ENCODE measurements at places on chromosomes 5 and 9.
A peak's percentile ranks its signal among the peaks of the same experiment; 100 is the strongest.

- no peak for DNase-seq
Measured at GRCh38 chr5:149871471-149871870, 73.1 kb downstream of the PDE6A start.

DNA sequence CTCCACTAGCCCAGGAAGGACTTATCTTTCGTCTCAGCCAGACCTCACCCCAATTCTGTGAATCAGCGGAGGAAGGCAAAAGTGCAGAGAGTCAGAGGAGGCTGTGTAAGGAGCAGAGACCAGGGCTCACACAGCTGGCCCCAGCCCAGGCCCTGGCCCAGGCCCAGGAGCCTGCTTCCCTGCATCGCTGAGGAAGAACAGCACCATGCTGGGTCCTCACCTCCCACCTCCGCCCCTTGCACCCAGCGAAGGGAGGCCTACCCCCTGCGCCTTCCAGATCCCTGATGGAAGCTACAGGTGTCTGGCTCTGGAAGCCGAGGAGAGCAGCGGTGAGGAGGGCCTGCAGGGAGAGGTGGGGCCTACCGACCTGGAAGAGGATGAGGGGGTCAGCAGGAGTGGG, 22.3 kb upstream of the SYNPO start:
- no peak for DNase-seq

GRCh38 chr5:35470866-35471265, 146.8 kb upstream of the SPEF2 start:
- DNase-seq, result no peak

- DNase-seq, result no peak
Measured at GRCh38 chr5:65199993-65200675, 281.6 kb downstream of the ADAMTS6 start.

DNA sequence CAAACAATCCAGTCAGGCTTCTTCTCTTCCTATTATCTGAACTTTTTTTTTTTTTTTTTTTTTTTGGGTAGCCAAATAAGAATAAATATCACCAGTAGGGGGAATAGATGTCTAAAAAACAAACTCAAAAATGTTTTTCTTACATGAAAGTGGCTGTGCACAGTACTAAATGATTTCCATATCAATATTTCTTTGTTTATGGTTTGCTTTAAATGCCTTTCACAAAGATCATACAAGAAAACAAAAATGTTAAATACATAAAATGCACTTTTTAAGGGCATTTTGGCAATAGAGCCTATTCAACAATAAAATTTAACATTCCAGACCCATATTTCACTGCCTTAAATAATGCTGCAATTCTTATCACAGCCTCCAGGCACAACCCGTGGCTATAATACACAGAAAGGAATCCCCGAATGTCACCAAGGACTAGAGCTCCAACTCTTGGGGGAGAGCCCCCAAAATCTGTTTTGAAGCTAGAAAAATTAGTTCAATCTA, 91.1 kb upstream of the TBCA start:
- DNase-seq, result no peak

- DNase-seq, result no peak
Measured at GRCh38 chr5:98794414-98795080, 21.1 kb downstream of the RGMB start.

GRCh38 chr5:68745448-68745847, 348.4 kb upstream of the SLC30A5 start:
- no peak for DNase-seq

DNA sequence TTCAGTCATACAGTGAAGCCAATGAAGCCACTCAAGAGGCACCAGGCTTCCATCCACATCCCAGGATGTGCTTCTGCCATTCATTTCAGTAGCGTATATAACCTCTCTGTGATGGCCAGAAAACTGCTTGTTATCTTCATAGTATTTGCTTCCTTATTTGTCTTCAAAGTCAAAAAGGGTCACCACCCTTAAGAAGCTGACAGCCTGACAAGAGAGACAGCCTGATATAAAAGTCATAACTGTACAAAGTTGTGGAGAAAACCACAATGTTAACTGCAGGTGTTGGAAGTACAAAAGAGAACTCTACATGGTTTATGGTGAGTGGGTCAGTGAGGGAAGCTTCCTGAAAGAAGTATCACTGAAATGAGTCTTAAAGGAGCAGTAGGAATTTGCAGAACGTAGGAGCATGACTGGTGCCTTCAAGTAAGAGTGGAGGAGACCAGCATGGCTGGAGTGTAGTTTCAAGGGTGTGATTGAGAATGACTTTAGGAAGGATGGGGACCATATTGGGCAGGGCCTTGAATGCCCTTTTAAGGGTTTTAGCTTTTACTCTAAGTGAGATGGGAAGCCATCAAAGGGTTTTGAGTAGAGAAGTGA, 33.7 kb downstream of the NIM1K start:
- DNase-seq, result no peak

GRCh38 chr9:130107955-130108354, 54.2 kb downstream of the GPR107 start:
- DNase-seq, result no peak

- DNase-seq, result no peak
Measured at GRCh38 chr5:50445296-50445949, 4.3 kb upstream of the EMB start.

- DNase-seq, result no peak
Measured at GRCh38 chr5:148645527-148645926, 8.8 kb downstream of the HTR4 start.

GRCh38 chr5:108257996-108258395, 123.9 kb downstream of the FBXL17 start:
- no peak for DNase-seq

GRCh38 chr9:17928228-17928627, 349.4 kb downstream of the SH3GL2 start:
- DNase-seq, result no peak

DNA sequence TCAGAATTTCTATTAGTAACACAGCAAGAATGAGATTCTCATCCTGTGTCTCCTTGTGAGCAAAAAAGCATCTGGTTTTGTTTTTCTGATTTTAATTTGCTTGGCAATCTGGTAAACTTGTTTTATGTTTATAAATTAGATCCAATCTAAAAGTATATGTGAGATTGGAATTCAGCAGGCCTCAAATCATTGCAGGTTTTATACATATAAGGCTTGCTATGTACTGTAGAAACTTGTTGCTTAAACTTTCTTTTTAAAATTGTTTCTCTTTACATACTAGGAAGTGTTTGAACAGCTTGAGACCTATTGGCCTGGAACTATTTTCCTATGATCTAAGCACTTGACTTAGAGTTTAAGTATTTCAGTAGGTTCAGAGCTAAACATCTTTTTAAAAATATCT, 1037.8 kb downstream of the NR2F1-AS1 start:
- DNase-seq, result no peak

GRCh38 chr9:97374811-97375210, 37.1 kb upstream of the TDRD7 start:
- DNase-seq, result no peak

DNA sequence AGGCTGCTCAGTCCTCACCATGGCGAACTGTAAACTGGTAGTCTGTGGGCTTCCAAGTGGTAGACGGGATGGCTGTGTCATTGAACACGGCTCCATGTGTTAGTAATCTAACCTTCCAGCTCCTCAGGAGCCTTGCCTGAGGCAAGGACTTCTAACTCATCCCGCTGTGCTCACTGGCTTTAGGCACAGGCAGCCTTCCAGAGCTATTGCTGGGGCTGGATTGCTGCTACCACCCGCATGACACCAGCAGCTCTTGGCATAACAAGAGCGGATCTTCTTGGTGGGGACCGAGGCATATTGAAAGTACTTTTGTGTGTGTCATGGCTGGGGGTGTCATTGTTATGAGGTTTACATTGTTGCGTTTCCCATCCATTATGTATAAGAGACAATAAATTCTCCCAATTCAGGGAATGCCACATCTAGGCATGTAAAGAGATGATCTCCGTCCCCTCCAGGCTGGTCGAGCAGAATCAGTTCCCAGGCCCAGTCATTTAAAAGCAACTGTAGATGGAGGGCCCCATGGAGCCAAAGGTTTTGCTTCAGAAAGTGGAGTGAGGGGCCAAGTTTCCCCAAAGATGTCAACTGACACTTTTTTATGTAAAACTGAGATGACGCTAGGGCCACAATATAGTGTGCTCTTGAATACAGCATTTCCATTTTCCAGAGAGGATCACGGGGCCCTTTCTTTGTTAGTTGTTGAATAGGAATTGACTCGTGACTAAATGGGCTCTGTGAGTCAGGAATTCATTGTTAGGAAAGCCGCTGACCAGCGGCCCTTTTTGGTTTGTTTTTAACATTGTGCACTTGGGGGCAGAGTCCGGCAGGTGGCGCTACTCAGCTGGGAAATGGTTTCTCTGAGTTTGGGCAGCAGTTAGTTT, 759.5 kb downstream of the TAF11L14 start:
- DNase-seq, result peak; percentile 66

GRCh38 chr9:32590476-32590875, 17.5 kb upstream of the NDUFB6 start:
- DNase-seq, result no peak

DNA sequence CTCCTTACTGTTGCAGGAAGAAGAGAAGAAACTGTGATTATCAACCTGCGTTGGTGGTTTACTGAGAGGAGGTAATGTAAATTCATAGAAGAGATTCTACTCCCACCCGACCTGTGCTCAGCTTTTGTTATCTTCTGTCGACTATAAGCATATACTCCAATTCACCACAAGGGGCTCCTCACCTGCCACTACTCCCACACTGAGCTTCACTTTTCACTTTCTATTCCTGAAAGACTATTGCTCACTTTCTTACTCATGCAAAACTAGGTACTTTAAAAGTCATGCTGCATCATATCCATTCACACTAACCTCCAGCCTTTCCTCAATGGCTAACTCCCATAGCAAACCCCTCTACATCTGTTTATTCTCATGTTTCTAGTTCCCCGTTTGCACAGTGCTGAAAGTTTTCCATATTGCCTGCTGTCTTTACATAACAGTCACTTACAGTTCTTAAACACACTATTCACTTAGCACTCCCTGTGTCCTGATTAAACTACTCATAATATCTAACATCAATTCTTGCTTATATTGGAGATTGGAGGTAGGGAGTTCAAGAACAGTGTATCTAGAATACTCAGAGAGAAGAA, 1062.6 kb downstream of the NR2F1-AS1 start:
- DNase-seq, result no peak

DNA sequence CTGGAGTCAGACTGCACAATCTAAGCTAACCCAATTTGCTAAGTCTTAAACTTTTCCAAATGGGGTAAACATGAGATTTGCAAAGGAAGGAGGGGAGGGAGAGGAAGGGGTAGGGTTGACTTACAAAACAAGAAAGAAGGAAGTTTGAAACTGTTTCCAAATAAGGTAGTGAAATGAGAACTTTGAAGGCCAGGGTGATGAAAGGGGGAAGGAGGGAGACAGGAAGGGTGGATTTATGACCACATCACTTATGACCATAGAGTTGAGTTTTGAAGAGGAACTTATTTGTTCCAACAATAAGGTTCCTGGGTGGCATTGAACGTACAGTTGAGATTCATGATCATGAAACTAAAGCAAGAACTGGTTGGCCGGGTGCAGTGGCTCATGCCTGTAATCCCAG, 72.5 kb upstream of the DAPK1 start:
- no peak for DNase-seq

- DNase-seq, result no peak
Measured at GRCh38 chr5:139092741-139093343, 105.3 kb downstream of the SIL1 start.

GRCh38 chr9:116218399-116218798, 64.8 kb downstream of the PAPPA start:
- no peak for DNase-seq

- DNase-seq, result no peak
Measured at GRCh38 chr5:170520372-170520771, 16.6 kb downstream of the KCNIP1 start.

DNA sequence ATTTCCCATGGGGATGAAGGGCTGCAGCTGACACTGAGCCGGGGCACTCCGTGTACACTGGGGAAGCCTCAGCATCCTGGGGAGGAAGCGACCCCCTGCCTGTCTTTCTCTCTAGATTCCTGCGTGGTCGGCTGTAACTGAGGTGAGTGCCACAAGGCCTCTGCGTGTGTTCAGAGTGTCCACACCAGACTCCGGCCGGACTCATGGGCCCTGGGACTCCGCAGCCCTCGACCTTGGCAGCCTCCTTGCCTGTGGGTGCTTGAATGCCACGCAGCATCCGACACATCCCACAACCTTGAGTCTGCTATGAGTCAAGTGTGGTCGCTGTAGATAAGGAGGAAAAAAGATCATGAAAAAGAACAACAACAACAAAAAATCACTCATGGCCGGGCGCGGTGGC, 23.4 kb downstream of the PAEP start:
- DNase-seq, result no peak

- DNase-seq, result no peak
Measured at GRCh38 chr9:68755752-68756151, 50.7 kb downstream of the PIP5K1B start.

DNA sequence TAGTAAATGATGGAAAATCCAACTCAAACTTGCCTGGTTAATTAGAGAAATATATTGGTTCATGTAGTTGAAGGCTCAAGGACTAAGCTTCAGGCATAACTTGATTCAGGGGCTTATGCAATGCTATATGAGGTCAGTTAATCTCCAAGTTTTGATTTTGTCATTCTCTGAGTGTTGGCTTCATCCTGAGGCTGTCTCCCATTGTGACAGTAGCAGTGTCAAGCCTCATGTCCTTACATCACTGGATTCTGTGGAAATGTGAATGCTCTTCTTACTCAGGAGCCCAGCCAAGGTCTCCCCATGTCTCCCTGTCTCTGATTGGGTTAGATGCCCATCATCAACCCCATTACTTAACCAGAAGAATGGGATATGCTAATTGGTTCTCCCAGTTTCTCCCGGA, 44.4 kb upstream of the SNX2 start:
- no peak for DNase-seq

GRCh38 chr9:119369680-119370366, 588 bp upstream of the BRINP1 start:
- DNase-seq, result no peak

DNA sequence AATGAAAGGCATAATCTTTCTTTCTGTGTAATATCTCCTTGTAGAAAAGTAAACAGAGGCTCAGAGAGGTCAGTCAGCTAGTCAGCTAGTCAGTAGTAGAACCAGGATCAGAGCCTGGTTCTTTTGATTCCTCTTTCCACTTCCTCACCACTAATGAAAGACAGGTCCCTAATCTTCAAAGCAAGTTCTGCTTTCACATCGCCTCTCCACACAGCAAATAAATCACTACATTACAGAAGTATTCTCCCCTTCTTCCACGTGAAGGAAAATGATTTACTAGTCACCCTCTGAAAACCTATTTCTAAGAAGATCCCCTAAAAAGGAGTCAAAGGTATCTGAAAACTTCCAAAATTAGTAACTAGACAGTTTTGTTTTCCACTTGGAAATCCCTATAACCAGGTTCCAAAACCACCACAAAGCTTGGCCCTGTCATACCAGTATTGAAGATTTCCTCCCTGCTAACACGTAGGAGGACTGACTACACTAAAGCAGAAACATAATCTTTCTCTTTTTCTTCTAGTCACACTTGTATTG, 140.5 kb upstream of the TARS1 start:
- peak; percentile 17 for DNase-seq

GRCh38 chr5:114118511-114118910, 243.4 kb upstream of the KCNN2 start:
- no peak for DNase-seq

DNA sequence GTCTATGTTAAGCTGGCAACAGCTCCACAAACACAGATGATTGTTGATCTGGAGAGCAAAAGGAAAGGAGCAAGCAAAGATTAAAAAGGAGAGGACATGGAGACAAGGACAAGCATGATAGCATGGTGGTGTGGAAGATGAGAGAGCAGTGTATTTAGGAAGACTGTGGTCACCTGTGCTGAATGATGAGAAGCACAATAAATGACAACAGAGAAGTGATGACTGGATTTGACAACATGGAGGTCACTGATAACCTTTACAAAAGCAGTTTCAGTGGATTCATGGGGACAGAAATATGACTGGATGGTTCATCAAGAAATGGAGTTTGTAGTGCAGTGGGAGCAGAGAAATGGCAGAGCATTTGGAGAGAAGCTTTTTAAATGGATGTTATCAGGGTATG, 20.2 kb downstream of the TTC33 start:
- no peak for DNase-seq
